ENCODE measurements at places on chromosomes 2 and 18.

GRCh38 chr18:7366597-7366996 lies 135.7 kb downstream of the LRRC30 start:
- no peak for DNase-seq

DNA sequence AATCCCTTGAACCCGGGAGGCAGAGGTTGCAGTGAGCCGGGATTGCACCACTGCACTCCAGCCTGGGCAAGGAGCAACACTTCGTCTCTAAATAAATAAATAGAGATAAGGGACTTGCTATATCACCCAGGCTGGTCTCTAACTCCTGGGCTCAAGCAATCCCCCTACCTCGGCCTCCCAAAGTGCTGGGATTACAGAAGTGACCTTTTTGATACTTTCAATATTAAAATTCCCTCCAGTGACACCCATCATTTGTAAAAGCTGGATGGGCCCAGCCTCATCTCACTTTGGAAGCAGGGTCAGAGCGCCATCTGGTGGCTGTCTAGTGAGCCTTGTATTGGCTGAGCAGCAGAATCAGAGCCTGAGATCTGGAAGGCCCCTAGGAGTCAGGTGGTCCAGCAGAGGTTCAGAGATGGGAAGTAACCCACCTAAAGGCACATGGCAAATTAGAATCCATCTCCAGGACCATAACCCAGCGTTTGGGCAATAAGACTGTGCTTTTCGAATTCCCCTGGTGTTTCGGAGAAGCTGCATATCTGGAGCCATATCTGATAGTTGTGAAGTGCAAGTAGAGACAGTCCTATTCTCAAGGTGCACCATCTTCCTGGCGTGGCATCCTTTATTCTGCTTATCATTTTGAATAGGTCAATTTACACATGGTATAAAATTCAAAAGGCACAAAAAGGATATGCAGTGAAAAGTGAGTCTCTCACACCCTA lies 18.3 kb upstream of the SLC35F6 start:
- DNase-seq = no peak

- no peak for DNase-seq
These were observed 337.2 kb upstream of the SLC39A10 start for GRCh38 chr2:195319548-195320412.

GRCh38 chr18:54183390-54183789 lies 41.1 kb downstream of the MBD2 start:
- no peak for DNase-seq

GRCh38 chr18:74012954-74013630 lies 134.5 kb downstream of the FBXO15 start:
- no peak for DNase-seq

- DNase-seq = no peak
These were observed 45.5 kb downstream of the LYPD6 start for GRCh38 chr2:149375801-149376361.

GRCh38 chr18:51248685-51249084 lies 51.2 kb upstream of the MEX3C start:
- DNase-seq = no peak

GRCh38 chr2:162369551-162369950 lies 25.6 kb downstream of the GCA start:
- DNase-seq = no peak

DNA sequence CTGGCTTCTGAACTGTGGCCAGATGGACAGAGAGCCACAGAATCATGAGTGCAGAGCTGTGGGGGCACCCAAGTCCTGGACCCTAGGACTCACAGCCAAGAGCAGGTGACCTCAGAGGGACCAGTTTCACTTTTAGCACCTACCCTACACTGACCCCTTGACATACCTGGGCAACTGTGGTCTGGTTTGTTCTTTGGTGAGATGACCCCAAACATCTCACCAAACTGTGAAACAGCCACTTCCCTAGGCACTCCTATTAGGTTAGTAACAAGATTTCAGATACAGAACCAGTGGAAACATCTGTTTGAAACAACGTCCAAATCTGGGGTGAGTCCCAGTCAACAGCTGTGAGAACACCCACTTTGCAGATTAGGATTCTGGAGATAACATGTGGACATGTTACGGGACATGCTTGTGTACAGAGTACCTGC lies 1.9 kb upstream of the ZFP36L2 start:
- DNase-seq = no peak

GRCh38 chr2:115163572-115163971 lies 721.1 kb downstream of the DPP10 start:
- no peak for DNase-seq

- no peak for DNase-seq
These were observed 80.3 kb downstream of the SPP2 start for GRCh38 chr2:234130777-234131181.
